Stimulated activated CD4-positive, alpha-beta T cell treated with anti-CD3 and anti-CD28 coated beads, Interleukin-4, amount 100 ng/mL, for 24 hours (primary cell): ENCODE measurements at places on chromosomes 11 and 22.
A peak's percentile ranks its signal among the peaks of the same experiment; 100 is the strongest.

GRCh38 chr11:82892611-82893169, 7.5 kb downstream of the PRCP start:
- DNase-seq = no peak

- peak; percentile 51 for DNase-seq
These were observed 75.7 kb upstream of the ANO1 start for GRCh38 chr11:70002433-70002832.

- DNase-seq = no peak
These were observed 7.1 kb downstream of the VSIG10L2 start for GRCh38 chr11:125952973-125953372.

GRCh38 chr11:48210052-48210451, 6.6 kb upstream of the OR4B1 start:
- no peak for DNase-seq

DNA sequence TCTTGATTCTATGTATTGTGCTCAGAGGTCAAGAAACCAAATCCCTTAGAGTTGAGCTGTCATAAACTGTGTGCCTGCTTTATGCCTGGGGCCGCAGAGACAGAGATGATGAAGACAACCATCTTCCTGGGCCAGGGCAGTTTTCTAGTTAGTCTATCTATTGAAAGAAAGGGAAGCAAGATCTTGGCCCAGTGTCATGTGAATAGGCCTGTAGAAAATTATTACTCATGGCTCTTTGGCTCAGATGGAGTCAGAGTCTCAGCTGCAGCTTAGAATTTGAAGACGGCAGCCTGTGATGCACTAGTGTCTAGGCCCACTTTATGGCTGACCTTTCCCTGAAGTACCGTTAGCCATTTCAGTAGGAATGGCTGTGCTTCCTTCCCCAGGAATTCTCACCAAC, 112.0 kb downstream of the DBX1 start:
- no peak for DNase-seq

DNA sequence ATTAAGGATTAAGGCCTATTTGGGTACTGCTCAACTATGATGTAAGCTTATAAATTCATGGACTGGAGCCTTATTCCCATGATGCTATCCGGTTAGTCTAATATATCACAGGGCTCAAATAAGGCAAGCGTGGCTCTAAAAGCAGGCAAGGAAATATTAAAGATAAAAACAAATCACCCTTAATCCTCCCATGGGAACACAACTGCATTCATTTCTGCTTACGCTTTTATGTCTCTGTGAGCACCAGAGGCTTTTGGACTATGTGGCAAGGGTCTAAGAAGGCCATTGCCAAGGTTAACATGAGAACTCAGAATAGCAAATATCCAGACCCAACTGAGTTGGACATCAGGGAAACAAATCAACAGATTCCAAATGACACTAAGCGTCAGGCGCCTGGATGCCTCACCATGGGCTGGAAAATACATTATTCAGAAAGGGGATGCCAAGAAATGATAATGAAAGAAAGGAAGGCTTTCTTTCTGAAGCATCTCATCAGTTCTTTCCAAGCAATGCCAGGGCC, 138.1 kb downstream of the SLC1A2 start:
- DNase-seq = no peak

DNA sequence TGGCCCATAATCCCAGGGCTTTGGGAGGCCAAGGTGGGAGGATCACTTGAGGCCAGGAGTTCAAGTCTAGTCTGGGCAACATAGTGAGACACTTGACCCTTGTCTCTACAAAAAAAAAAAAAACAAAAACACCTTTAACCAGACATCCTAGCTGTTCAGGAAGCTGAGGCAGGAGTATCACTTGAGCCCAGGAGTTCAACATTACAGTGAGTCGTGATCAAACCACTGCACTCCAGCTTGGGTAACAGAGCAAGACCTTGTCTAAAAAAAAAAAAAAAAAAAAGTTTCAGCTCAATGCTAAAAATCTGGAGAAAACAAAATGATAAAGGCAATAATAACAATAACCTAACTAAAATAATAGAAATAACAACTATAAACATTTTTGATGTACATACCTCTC, 22.6 kb upstream of the APLP2 start:
- no peak for DNase-seq

- no peak for DNase-seq
These were observed 4.4 kb downstream of the CYB5R2 start for GRCh38 chr11:7668911-7669310.

DNA sequence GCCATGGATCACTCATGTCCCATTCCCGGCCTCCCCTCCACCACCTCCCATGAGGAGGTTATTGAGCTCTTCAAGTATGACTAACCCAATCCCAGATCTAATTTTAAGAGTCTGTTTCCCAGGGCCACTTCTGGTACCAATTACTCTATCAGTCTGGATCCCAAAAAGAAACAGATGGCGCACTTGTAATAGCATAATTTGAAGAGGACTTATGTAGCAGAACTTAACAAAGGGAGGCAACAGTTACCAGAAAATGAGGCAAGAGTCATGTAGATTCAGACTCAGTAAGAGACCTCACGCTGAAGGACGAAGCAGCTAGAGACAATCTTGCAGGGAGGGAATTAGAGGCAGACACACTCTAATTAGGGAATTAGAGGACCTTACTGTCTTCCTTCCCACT, 46.9 kb downstream of the DDX6 start:
- no peak for DNase-seq

- DNase-seq = no peak
These were observed 61.0 kb upstream of the BID start for GRCh38 chr22:17835256-17835655.

GRCh38 chr22:11628651-11629511, 3899.1 kb upstream of the OR11H1 start:
- DNase-seq = no peak

- DNase-seq = no peak
These were observed 101.8 kb downstream of the FEZ1 start for GRCh38 chr11:125394296-125394695.

DNA sequence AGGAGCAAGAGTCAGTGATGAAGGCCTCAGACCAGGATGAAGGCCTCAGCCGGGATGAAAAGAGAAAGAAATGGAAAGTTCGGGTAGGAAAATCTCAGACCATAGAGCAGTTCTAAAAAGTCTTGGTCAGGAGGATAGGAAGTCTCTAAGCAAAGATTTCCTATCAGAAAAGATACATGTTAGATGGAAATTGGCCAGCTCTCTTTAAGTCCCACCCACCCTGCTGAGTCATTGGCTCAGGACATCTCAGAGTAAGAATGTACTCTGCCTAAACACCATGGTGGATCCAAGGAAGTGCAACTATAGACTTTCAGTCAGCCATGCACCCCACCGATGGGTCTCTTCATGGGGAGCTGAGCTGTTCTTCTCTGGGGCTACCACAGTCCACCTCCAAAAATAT, 4.4 kb downstream of the OR8B3 start:
- DNase-seq = no peak

DNA sequence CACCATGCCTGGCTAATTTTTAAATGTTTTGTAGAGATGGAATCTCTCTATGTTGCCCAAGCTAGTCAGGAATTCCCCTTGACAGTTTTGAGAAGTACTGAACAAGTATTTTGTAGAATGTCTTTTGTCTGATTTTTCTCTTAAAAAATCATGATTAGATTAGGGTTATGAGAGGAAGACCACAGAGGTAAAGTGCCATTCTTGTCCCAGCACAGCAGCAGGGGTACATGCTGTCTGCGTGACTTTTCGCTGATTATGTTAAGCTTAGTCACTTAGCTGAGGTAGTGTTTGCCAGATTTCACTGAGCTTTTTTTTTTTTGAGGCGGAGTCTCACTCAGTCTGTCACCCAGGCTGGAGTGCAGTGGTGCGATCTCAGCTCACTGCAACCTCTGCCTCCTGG, 13.6 kb upstream of the NUP160 start:
- peak; percentile 9 for DNase-seq

- DNase-seq = no peak
These were observed 7.5 kb upstream of the WBP2NL start for GRCh38 chr22:41991111-41991510.

DNA sequence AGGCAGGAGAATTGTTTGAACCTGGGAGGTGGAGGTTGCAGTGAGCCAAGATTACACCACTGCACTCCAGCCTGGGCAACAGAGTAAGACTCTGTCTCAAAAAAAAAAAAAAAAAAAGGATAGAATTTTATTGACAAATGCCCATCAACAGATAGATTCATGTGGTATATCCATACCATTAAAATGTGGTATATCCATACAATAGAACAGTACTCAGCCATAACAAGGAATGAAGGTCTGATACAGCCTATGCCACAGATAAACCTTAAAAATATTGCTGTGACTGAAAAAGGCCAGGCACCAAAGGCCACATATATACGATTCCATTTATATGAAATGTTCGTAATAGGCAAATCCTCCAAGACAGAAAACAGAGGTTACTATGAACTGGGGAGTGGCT, 45.3 kb upstream of the PPP2R1B start:
- no peak for DNase-seq

- no peak for DNase-seq
These were observed 686 bp downstream of the LMF2 start for GRCh38 chr22:50506611-50507420.

DNA sequence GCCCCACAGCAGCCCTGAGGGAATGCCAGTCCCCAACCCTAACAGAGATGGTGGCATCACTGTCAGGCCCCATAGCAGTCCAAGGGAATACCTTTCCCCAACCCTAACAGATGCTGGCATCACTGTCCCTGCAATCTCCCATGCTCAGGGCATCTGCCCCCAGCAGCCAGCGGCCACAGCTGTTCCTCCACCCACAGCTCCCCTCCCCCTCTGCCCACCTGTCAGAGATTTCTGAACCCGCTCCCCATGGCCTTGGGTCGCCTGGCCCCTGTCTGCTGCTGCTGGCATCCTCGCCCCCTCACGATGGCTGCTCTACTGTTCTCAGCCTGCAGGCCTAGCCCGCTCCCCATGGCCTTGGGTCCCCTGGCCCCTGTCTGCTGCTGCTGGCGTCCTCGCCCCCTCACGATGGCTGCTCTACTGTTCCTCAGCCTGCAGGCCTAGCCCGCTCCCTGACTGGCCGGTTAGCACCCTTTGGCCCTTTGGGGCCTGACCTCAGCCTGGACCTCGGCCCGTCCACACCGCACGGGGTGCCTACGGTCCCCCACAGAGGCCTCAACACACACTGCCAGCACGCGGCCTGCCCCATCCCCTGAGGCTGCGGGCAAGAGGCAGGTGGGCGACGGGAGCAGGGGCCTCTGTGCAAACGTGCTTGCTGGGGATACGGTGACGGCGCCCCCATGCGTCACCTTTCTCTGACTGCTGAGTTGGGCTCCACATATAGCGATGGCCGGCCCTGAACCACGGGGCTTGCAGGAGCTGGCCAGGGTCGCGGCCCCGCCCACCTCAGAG, 20.7 kb downstream of the CHID1 start:
- no peak for DNase-seq

GRCh38 chr11:99687320-99687719, 666.6 kb downstream of the CNTN5 start:
- no peak for DNase-seq

DNA sequence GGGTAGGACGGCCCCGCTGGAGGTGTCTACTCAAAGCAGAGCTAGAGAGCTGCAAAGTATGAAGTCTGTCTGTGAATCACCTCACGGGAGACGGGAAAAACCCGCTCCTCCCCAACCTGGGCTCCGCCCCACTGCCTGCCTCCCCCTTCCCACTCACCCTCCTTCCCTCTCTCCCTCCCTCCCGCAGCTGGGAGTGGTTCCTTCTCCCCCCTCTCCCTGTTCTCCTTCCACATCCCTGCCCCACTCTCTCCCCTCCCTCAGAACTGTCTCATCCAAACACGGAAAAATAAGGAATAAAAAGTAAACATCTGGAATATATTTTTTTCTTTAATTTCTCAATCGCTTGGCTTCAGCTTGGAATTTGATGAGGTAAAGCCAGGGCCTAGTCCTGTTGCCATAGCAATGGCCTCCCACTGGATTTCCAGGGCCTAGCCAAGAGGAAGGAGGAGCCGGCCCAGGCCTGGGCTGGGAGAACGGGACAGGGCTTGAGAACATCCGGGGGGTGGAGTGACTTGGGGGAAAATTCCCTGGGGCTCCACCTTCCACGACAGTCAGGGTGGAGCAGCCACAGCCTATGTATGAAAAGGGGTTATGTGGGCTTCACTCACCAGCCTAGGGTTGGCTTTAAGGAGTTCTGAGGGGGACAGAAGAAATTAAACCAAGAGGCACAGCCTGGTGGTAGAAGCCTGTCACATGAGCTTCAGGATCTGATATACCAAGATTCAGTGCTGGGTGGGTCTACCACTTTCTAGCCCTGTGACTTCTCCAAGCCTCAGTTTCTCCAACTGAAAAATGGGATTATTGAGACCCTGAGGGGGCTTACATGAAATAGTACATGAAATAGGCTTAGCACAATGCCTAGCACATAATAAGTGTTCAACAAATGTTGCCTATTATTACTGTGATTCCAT, 2.2 kb downstream of the TNKS1BP1 start:
- DNase-seq = peak; percentile 16

GRCh38 chr11:72265951-72266350, 22.0 kb upstream of the PHOX2A start:
- DNase-seq = no peak

- no peak for DNase-seq
These were observed 23.8 kb downstream of the UPB1 start for GRCh38 chr22:24518771-24519485.

- no peak for DNase-seq
These were observed 5.8 kb downstream of the DEPDC7 start for GRCh38 chr11:33021501-33021900.

DNA sequence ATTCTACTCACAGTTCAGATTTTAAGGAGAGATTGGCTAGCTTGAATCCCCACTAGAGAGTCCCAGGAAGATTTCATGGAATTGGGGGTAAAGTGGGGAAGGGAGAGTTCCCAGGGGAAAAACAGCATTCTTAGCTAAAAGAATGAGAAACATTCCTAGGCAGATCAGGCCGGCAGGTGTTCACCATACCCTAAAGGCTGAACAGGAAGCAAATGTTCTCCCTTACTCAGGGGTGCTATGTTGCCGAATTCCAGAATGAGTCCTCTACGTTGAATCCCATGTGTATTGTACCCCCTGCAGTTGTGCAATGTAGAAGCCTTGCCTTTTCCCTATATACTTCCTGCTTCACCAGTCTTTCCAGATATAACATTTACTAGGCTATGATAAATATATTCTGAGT, 135.2 kb upstream of the NCAM1 start:
- DNase-seq = no peak

GRCh38 chr11:57164317-57164716, 17.4 kb upstream of the LRRC55 start:
- no peak for DNase-seq

GRCh38 chr11:102111787-102112508, 1.7 kb downstream of the YAP1 start:
- DNase-seq = peak; percentile 4

GRCh38 chr11:126346586-126346940, 8.9 kb upstream of the ST3GAL4 start:
- no peak for DNase-seq

GRCh38 chr11:76391021-76391420, 9.9 kb downstream of the GVQW3 start:
- DNase-seq = no peak

DNA sequence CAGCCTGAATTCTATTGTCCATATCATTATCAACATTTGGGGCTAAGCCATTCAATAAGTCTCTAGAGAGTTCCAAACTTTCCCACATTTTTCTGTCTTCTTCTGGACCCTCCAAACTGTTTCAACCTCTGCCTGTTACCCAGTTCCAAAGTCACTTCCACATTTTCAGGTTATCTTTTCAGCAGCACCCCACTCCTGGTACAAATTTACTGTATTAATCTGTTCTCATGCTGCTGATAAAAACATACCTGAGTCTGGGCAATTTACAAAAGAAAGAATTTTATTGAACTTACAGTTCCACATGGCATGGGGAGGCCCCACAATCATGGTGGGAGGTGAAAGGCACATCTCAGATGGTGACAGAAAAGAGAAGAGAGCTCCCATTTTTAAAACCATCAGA, 5.8 kb downstream of the OR5AK2 start:
- no peak for DNase-seq

- DNase-seq = no peak
These were observed 15.4 kb upstream of the ST14 start for GRCh38 chr11:130144141-130144540.
